HFF-Myc (cell line): ENCODE measurements at places on chromosomes 1 and 21.

GRCh38 chr1:145689922-145690321 is 17.2 kb downstream of the PDZK1 start:
- DNase-seq, result no peak

GRCh38 chr1:24526940-24527542 is 24.4 kb downstream of the RCAN3 start:
- no peak for DNase-seq

DNA sequence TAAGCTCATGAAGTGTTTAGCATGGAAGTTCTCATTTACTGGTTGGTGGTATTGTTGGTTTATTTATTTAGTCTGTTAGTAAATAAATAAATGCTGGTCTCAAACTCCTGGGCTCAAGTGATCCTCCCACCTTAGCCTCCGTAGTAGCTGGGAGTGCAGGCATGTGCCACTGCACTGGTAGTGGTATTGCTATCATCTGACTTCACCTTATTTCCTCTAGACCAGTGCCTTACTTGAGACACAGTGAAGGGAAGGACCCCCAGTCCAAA is 1.4 kb upstream of the SLC2A1 start:
- no peak for DNase-seq

GRCh38 chr1:168910403-168910802 is 181.4 kb upstream of the DPT start:
- no peak for DNase-seq

GRCh38 chr1:240705579-240705978 is 93.6 kb upstream of the GREM2 start:
- no peak for DNase-seq

GRCh38 chr1:46280092-46280491 is 23.3 kb downstream of the LRRC41 start:
- no peak for DNase-seq

DNA sequence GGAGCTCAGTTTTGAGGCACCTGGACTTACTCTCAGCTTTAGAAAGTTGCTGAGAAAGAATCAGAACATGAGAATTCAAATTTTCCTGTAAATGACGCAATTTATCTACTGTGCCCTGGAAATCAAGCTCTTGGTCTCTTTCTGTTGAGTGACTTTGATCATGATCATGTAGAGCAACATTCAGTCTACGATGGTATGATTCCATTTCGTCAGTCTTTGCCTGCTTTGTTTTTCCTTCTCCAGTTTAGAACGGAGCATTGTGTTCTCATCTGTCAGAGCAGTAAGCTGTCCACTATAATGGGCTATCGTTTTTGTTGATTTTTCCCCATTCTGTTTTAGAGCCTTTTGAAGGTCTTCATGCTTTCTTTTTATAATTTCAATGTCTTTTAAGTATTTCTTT is 20.7 kb downstream of the SFT2D2 start:
- DNase-seq, result no peak

- no peak for DNase-seq
Measured at GRCh38 chr21:35922618-35923017, 137.7 kb downstream of the SETD4 start.
